Activated naive CD4-positive, alpha-beta T cell treated with anti-CD3 and anti-CD28 coated beads for 36 hours (primary cell): ENCODE measurements at places on chromosomes 5 and 9.

DNA sequence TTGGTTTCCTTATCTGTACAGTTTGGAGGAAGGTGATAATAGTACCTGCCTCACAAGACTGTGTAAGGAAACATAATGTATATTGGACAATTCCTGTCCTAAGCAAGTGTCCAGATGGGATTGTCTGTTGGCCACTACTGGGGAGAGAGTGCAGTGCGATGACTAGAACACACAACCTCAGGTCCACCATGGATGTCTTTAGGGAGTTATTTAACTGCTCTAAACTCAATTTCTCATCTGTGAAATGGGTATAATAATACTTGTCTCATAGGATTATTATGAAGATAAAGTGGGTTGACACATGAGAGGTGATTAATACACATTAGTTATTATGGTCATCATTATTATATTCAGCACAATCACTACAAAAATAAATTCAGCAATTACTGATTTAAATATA lies 63.1 kb downstream of the CAST start:
- DNase-seq, result no peak

DNA sequence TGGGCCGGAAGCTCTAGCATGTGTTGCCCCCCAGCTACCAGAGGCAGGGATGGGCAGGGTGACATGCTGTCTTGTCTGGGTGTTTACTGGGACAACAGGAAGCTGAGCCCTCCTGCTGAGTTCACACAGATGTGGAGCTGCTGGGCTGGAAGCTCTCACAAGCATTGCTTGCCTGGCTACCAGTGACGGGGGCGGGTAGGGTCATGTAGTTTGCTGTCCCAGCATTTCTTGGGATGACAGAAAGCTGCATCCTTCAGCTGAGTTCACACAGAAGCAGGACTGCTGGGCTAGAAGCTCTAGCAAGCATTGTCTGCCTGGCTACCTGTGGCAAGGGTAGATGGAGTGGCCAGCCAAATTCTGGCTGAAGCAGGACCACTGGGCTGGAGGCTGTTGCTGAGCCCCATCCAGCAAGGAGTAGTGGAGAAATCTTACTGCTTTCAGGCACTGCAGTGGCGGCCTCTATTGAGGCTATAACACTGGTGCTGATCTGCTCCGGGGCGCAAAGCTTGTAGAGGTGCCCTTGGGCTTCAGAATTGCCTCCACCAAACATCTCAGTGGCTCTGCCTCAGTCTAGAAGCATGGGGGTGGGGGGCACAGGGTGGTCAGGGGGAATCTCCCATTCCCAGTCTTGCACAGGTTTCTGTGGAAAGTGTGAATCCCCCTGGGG lies 25.1 kb downstream of the POLK start:
- DNase-seq, result no peak

DNA sequence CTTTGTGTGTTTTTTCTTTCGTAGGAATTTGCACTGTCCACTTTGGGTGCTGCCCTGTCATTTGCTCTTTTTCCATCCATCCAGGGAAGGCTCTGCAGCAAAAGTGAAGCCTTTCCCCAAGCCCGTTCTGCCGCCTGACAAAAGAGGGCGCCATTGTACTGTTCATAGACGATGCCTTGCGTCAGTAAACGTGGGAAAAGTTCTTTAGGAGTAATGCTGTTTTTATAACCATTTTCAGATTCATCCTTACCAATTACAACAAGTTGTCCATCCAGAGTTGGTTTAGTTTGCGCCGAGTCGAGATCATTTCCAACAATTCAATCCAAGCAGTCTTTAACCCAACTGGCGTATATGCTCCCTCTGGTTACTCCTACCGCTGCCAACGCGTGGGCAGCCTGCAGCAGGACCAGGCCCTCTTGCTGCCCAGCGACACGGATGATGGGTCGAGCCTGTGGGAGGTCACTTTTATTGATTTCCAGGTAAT lies 34.3 kb upstream of the RPS23 start:
- peak; percentile 67 for DNase-seq

GRCh38 chr9:112103405-112103804 lies 71.7 kb downstream of the SUSD1 start:
- DNase-seq, result no peak

DNA sequence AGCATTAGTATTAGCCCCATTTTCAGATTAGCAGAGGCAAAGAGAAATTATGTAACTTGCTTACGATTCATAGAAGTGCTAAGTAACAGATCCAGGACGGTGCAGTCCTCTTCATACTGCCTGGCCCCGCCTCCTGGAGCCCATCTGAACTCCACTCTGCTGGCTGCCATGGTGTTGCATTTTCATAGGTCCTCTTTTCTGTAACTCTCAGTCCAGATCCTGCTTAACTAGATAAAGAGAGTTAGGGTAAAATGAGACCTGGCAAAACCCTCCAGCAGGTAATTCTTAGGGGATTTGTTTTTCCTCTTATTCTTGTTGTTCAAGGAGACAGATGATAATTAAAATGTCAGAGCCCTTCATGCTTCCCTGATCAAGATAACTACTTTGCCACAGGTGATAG lies 135.1 kb upstream of the EFNA5 start:
- DNase-seq, result no peak

DNA sequence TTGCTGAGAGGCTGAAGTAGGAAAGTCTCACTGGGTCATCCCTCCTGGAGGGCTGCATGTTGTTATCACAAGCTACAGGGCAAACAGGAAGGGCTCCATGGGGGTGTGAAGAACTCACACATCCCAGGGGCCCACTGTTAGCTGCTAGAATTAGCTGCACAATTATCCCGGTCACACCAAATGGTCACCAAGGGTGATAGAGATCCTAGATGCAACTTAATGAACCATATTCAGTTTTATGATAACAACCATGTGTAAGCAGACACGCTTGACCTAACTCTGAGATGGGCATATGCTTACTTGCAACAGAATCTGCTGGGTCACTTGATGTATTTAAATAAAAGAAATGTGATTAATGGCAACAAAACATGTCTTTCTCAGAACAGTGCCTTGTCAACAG lies 143.5 kb upstream of the C6 start:
- no peak for DNase-seq

- peak; percentile 92 for DNase-seq
These were observed at the start of gene RICTOR for GRCh38 chr5:39074017-39074814. Gene RICTOR (minus strand): TSS chr5:39074399. CDS start chr5:39074377, 22 bp downstream.

- DNase-seq, result no peak
These were observed 31.5 kb upstream of the C5orf58 start for GRCh38 chr5:170201311-170201710.

- DNase-seq, result no peak
These were observed 313.0 kb downstream of the CETN3 start for GRCh38 chr5:90096415-90097081.

- no peak for DNase-seq
These were observed 203.6 kb downstream of the SNX18 start for GRCh38 chr5:54721116-54721515.

- DNase-seq, result no peak
These were observed 4.8 kb downstream of the TAF11L12 start for GRCh38 chr5:17614872-17615605.

DNA sequence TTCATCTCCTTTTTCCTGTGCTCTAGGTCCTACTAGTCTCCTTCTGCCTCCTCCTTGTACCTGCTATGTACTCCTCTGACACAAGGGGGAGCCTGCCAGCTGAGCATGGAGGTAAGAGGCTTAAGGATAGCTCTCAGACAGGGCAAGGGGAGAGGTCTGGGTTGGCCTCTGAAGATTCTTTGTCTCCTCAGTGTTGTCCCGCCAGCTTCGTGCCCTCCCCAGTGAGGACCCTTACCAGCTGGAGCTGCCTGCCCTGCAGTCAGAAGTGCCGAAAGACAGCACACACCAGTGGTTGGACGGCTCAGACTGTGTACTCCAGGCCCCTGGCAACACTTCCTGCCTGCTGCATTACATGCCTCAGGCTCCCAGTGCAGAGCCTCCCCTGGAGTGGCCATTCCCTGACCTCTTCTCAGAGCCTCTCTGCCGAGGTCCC lies 3.8 kb downstream of the CREB3 start:
- peak; percentile 76 for DNase-seq

GRCh38 chr5:2700876-2701275 lies 50.6 kb downstream of the IRX2 start:
- no peak for DNase-seq
